ENCODE measurements at places on chromosomes 1 and 21. TPM values are rescaled to one million over a fixed set of nuclear protein-coding genes. Genes with fewer than 3 reads are reported as not detected.
A peak's percentile ranks its signal among the peaks of the same experiment; 100 is the strongest.

The KCNE2 gene
- total RNA-seq: not detected

The KCNH1 gene
- total RNA-seq: 0.78 TPM

The SLC6A17 gene
- total RNA-seq: 0.42 TPM

The FMOD gene
- total RNA-seq: 36.8 TPM

The FMO4 gene
- 1.2 TPM for total RNA-seq

The GPR161 gene
- 23.5 TPM for total RNA-seq

The NBPF10 gene
- total RNA-seq: 0.69 TPM

The ADORA3 gene
- total RNA-seq: 5.0 TPM

The ZNF697 gene
- total RNA-seq: 4.3 TPM

DNA sequence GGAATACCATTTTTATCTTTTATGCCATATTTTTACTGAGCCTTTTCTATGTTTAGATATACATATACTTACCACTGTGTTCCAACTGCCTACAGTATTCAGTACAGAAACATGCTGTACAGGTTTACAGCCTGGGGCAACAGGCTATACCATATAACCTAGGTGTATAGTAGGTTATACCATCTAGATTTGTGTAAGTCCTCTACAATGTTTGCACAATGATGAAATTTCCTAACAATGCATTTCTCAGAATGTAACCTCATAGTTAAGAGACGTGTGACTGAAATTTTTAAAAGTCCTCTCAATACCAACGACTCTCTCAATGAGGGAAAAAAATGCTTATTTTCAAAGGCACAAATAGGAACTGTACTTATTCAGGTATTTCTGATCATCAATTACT lies 21.7 kb downstream of the INTS7 start:
- no peak for DNase-seq
- no peaks in the 10 kb centered on the region for H3K4me1 ChIP-seq
- peaks cover 18% of the 10 kb centered on the region for H3K36me3 ChIP-seq
- no peak overlapping the region for H3K4me3 ChIP-seq

DNA sequence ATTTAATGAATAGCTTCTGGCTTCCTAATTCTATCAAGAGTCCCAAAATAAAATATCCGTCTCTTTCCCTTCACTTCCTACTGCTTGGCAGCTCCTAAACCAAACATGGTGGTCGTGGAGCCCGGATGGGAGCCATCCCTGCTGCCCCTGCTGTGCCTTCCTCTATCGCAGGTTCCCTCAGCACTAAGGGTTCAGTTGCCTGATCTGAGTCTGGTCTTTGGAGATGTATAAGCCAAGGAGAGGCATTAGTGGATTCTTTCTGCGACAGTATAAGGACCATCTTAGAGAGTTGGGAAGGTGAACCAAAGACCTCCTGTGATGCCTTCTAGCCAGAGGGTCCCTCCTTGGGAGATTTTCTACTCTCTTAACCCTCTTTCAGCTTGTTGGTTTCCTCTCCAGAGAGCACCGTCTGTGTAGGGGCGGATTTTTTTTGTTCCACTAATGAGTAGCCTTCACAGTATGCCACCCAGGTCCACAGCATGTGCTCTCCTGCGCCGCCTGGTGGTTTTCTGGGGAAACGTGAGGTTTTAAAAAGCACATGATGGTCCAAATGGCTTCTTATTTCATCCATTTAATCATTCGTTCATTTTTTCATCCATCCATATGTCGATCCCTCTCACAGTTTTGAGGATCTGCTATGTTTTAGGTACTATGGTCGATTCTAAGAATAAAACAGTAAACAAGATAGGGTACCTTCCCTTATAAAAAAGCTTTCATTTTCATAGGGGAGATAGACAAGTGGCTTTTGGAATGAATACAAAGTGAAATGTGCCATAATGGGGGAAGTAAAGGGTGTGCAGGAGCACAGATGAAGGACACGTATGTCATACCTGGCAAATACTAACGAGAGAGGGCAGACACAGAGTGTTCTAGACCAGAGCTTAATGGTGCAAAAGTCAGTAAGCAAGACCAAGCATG lies 71.0 kb downstream of the NFASC start:
- H3K4me1 ChIP-seq: peaks cover 5% of the 10 kb centered on the region
- H3K27ac ChIP-seq: peak overlapping the region; percentile 64
- no peaks in the 10 kb centered on the region for H3K36me3 ChIP-seq
- H3K27me3 ChIP-seq: no peaks in the 10 kb centered on the region
- DNase-seq: no peak
- H3K4me3 ChIP-seq: no peak overlapping the region

DNA sequence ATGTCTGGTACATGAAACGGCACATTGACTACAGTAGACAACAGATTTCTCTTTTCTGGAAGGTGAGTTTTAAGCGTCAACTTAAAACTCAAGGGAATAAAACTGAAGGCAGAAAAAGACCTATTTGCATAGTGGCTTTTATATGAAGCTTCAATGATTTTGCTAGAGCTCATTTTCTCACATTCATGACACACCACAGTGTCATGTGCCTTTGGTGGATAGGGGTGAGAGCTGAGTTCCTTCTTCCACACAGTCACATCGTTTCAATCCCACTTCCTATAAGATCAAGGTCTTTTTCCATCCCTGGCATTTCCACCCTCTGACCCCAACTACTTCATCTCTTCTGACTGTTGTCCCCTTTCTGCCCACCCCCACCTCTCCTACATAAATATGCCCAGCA lies 31.0 kb downstream of the IL12RB2 start:
- peaks cover 8% of the 10 kb centered on the region for H3K4me1 ChIP-seq
- H3K27me3 ChIP-seq: no peaks in the 10 kb centered on the region
- no peak overlapping the region for H3K4me3 ChIP-seq
- DNase-seq: no peak
- no peaks in the 10 kb centered on the region for H3K36me3 ChIP-seq

DNA sequence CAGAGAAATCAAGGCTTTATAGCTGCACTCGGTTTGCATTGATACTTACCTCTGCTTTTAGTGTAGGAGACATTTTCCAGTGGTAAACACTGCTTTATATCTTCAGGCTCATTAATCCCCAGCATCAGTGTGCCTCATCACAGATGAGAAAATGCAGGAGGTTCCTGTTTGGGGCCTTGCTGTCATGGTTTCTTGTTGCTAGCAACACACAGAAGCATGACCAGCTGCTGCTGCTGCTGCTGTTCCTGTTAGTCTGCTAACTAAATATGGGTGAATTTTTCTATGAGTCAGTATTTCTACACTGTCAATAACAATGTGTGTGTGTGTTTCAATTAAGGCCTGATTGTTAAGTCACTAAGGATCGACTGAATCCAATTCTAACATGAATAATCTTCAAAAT lies 85.8 kb upstream of the RGS1 start:
- H3K36me3 ChIP-seq: no peaks in the 10 kb centered on the region
- no peaks in the 10 kb centered on the region for H3K27me3 ChIP-seq
- no peak for DNase-seq
- H3K4me1 ChIP-seq: peaks cover 8% of the 10 kb centered on the region
- peak overlapping the region; percentile 24 for H3K4me3 ChIP-seq

DNA sequence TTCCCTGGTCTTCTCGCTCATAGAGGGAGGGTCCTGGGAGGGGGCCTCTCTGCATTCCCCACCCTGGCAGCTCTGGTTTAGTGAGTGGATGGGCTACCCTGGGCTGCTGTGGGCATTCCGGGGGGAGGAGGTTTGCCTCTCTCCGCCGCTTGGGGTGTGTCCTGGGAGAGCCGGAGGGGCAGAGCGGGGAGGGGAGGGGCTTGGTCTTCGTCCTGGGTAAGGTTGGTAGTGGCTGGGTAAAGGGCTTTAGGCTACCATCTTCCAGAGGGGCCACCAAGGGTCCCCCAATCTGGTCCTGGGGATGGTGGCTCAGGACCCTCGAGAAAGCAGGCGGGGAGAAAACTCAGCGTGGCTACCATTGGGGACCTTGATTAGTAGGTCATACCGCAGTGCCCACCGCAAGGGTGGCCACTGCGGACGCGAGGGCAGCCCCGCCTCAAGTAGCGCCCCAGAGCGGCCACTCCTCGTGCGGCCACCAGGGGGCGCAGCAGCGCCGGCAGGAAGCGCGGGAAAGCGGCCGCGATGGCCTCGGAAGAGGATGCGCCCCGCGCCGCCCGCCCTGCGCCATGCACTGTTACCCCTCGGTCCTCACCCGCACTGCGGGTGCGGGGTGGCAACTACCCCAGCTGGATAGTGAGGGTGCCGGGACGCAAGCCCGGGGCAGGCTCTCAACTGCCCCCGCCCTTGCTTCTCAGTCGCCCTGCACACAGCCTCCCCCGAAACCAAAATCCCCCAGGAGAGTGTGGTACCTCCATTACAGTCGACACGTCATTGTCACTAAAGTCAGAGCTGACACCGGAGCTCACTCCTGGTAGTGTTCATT lies 44.1 kb upstream of the SLC25A33 start:
- H3K27me3 ChIP-seq: no peaks in the 10 kb centered on the region
- no peaks in the 10 kb centered on the region for H3K36me3 ChIP-seq
- H3K4me3 ChIP-seq: peak overlapping the region; percentile 42
- no peak for DNase-seq

- H3K4me1 ChIP-seq: no peaks in the 10 kb centered on the region
- no peak overlapping the region for H3K27ac ChIP-seq
Observed at GRCh38 chr1:177772386-177772960, 197.4 kb downstream of the SEC16B start.

DNA sequence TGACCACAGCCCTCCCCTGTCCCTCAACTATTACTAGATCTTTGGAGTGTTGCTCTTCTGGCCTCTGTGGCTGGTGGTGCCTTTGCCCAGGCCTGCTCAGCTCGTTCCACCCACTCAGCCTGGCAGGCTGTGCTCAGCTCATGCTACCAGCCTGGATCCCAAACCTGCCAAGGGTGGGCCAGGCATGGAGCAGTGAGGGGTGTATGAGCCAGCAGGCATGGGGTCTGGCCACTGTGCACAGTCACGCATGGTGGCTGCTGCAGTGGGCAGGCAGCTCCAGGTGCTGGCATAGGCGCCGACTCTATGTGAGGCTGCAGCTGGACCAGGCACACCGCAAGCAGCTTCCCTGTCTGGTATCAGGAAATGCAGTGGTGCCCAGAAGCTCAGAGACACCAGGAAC lies 449.9 kb downstream of the MATN1 start:
- no peaks in the 10 kb centered on the region for H3K27me3 ChIP-seq
- H3K4me1 ChIP-seq: no peaks in the 10 kb centered on the region
- no peaks in the 10 kb centered on the region for H3K36me3 ChIP-seq

GRCh38 chr1:228760979-228761378 lies 25.7 kb downstream of the RHOU start:
- H3K4me3 ChIP-seq: no peak overlapping the region
- H3K4me1 ChIP-seq: no peaks in the 10 kb centered on the region
- no peak for DNase-seq
- no peak overlapping the region for H3K27ac ChIP-seq

DNA sequence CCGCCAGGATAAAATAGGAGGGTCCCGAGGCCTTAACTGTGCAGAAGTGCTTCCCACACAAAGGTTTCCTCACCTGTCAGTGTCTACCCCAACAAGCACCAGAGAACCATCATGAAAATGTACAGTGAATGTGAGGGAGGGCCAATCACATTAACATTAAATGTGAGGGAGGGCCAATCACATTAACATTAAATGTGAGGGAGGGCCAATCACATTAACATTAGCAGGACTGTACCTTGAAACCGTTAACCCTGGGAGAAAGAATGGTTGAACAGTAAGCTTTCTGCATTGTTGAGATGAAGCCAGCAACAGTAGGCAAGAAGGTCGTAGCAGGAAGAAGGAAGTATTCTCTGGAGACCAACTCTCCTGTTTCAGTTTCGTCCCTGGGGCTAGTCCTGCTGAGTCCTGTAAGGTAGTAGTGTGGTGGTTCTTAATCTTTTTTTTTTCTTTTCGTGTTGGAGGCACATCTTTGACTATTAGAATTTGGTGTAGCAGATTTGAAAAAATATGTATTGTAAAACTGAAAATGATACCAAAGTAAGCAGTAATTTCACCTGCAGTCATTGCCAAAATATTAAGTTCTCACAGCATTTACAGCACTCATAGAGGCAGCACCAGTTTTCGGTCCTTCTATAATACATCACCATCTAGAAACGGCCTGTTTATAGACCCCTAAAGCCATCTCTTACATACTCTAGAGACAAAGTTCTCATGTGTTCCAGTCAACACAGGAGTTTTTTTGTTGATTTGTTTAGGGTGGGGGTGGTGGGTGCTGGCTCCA lies 98.6 kb upstream of the PPP2R5A start:
- peaks cover 11% of the 10 kb centered on the region for H3K4me1 ChIP-seq
- DNase-seq: no peak
- H3K36me3 ChIP-seq: no peaks in the 10 kb centered on the region
- H3K4me3 ChIP-seq: no peak overlapping the region
- H3K27me3 ChIP-seq: no peaks in the 10 kb centered on the region

GRCh38 chr1:99170516-99170915 lies 93.8 kb upstream of the PLPPR4 start:
- H3K4me3 ChIP-seq: no peak overlapping the region
- H3K27me3 ChIP-seq: no peaks in the 10 kb centered on the region
- no peaks in the 10 kb centered on the region for H3K36me3 ChIP-seq
- no peak overlapping the region for H3K27ac ChIP-seq
- no peak for DNase-seq

GRCh38 chr1:51642739-51643142 lies 25.8 kb downstream of the OSBPL9 start:
- no peak for DNase-seq
- H3K4me1 ChIP-seq: peaks cover 29% of the 10 kb centered on the region
- no peaks in the 10 kb centered on the region for H3K27me3 ChIP-seq
- H3K4me3 ChIP-seq: no peak overlapping the region

DNA sequence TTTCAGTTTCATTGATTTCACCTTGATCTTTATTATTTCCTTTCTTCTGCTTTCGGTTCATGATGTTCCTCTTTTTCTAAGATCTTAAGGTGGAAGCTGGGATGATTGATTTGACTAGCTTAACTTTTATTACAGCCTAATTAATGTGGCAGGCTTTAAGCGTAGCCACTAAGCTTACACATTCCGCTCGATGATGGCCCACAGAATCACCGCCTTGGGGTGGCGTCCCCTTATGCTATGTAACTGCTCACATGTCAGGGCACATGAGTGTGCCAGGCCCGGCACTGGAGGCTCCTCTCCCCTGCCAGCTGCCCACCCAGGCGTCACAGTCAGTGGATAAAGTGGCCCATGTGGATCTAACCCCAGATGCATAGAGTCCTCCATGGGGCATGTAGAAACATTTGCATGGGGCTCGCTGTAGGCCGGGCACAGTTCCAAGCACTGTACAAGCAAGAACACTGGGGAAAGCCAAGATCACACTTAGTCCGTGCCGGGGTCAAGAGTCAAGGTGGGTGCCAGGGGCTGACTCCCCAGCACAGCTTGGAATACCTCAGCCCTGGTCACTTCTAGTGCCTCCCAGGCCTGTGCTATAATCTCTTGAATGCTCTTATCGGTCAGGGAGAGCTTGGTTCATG lies 41.7 kb downstream of the PKNOX1 start:
- DNase-seq: no peak
- no peak overlapping the region for H3K27ac ChIP-seq
- H3K36me3 ChIP-seq: peaks cover 56% of the 10 kb centered on the region
- H3K4me1 ChIP-seq: no peaks in the 10 kb centered on the region
- H3K27me3 ChIP-seq: no peaks in the 10 kb centered on the region
- no peak overlapping the region for H3K4me3 ChIP-seq

- H3K27ac ChIP-seq: no peak overlapping the region
- no peaks in the 10 kb centered on the region for H3K36me3 ChIP-seq
- H3K27me3 ChIP-seq: no peaks in the 10 kb centered on the region
- no peak overlapping the region for H3K4me3 ChIP-seq
- H3K4me1 ChIP-seq: no peaks in the 10 kb centered on the region
Observed at GRCh38 chr21:34924771-34925419, 124.2 kb downstream of the RUNX1 start.

GRCh38 chr1:93707956-93708355 lies 26.3 kb upstream of the BCAR3 start:
- no peak overlapping the region for H3K27ac ChIP-seq
- no peak for DNase-seq
- H3K36me3 ChIP-seq: no peaks in the 10 kb centered on the region
- H3K27me3 ChIP-seq: no peaks in the 10 kb centered on the region
- peaks cover 12% of the 10 kb centered on the region for H3K4me1 ChIP-seq
